ENCODE measurements at places on chromosomes 7 and 10.

GRCh38 chr10:123986736-123987135 is 95.1 kb upstream of the CPXM2 start:
- DNase-seq = no peak

DNA sequence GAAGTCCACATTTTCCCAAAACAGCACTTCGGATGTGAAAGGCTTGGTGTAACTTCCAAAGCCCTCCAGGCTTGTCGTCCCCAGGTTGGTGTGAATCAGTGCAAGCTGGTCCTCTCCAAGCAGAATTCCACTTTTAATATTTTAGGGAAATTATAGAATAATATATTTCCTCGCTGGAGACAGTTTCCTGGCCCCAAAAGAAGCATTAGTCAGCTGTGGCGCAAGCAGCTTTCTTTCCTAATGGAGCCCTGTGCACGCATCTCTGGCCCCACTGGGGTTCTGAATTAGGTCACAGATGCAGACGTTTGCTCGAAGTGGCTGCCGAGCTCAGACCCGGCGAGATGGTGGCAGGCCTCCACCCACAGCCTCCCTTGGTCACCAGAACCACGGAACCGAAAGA is 33.3 kb upstream of the MNX1 start:
- DNase-seq = no peak

DNA sequence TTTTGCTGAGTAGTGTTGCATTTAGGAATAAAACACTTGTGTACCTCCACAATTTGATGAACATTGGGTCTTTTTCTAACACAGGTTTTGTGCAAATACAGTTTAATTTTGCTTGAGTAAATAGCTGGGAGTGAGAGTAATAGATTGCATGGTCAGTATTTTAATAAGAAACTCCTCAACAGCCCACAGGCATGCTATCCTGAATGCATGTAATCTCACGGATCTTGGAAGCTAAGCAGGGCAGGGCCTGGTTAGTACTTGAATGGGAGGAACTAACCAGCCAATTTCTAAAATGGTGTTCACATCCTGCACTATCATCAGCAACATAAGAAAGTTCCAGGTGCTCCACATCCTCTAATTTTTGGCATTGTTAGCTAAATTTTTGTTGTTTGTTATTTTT is 685.4 kb upstream of the MBL2 start:
- DNase-seq = no peak

- no peak for DNase-seq
These were observed 51.0 kb downstream of the RALA start for GRCh38 chr7:39674406-39674805.

GRCh38 chr7:21193895-21194294 is 234.0 kb upstream of the SP4 start:
- DNase-seq = no peak

GRCh38 chr10:101631821-101632475 is 43.8 kb downstream of the DPCD start:
- no peak for DNase-seq

DNA sequence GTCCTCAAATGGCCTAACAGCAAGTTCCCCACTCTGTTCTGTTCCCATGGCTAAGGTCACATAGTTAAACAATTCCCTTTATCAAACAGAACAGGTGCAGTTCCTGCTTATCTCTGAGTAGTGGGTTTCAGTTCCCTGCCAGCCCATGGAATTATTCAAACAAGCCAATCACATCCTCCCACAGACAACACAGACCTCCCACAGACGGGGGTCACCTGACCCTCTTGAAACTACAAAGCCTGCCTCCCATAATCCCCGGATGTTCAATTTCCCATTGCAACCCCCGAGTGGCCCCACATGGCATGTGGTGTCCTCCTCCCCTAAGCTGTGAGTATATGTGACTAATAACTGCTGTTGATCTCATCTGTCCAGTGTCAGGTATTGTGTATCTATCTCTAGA is 64.1 kb downstream of the TMEM168 start:
- DNase-seq = no peak

GRCh38 chr7:81195033-81195432 is 276.2 kb upstream of the SEMA3C start:
- DNase-seq = no peak

- DNase-seq = no peak
These were observed 307.8 kb downstream of the GPAM start for GRCh38 chr10:111875725-111876124.

DNA sequence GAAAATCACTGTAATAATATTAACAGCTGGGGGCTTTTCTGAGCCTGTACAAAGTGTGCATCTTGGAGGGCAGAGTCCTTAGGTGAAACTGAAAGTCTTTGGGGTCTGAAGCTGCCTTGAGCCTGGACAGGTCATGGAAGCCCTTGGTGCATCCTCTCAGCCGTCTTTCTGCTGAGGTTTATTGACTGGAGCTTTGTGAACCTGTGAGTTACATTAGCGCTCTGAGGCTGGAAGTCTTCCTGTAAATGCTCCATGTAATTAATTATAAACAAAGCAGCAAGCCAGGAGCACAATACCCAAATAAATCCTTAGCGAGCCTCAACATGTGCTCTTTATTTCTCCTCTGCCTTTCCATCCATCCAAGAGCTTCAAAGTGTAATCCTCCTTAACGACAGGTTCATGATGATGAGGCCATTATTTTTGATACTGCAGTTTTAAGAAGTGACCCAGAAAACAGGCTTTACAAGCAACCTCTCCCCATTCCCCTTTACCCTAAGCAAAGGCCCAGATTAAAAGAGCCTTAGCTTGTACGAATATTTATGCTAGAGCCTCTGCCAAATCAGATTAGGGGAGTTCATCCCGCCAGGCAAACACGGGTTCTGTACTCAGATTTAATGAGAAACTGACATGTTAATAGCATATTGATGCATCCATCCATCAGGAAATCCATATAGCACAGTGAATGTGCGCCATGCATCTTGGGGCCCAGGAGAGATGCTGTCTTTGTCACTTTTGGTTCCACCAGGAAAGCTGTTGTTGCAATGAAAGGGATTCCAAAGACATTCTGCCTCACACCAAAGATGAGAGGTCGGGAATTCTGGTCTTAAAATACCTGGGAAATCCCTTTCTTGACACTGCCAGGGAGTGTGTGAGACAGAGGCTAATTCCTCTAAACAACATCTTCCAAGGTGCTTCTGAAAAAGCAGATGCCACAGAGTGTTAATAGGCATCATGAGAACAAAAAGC is 118.1 kb downstream of the ANLN start:
- DNase-seq = no peak

DNA sequence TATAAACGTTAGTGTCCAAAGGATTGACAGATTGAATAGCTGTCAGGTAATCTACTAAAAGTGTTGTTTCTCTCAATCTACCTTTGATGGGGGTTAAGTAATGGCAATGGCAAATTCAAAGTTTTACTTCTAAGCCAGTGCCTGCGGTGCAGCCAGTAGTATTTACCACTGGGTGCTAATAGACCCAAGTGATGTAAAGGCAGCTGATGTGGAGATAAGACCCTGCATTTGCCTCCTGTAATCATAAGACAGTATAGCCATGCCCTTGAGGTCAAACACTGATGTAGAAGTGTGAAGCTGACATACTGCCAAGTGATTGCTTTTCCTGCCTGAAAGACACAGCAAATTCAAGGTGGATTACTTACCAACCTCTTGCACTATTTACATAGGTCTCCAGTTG is 572.0 kb downstream of the GRID1 start:
- DNase-seq = no peak

DNA sequence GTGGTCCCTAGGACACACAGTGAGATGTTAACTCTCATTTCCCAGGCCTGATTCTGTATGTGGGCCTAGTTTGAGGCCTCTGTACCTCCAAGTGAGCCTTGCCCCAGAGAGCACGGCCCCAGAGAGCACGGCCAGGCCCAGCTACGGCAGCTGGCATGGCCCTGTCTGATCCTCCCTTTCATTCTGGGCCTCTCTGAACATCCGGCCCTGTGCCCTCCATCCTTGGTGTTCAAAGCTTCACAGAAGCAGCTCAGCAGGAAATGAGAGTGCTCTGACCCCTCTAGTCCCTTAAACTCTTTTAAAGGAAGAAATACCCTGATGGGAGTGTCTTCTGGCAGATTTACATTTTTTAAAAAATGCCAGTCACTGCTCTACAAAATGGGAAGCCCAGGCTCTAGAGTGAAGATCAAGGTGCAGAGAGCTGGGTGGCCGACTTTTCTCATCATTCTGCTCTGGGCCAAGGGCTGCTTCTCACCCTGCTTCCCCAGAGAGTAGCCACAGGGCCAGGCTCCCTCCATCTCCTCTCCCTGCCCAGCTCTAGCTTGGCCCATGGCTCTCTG is 171.9 kb downstream of the RPS24 start:
- no peak for DNase-seq

- no peak for DNase-seq
These were observed 795.9 kb upstream of the IGFBP3 start for GRCh38 chr7:46716926-46717325.

DNA sequence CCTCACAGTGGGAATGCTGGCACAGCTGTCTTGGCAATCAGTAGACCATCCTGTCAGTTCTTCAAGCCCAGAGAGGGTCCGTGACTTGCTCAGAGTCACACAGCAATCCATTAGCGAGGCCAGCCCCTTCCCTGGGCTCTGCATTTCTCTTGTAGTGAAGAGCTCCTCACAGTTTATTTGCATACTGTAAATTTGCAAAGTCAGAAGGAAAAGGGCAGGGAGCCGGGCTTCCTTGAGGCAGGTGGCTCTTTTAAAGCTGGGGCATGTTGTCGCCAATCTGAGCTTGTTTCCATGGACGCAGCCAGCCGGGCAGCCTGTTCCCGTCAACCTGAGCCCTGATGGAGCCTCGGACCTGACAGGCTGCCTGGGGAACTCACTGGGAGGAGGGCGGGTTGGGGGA is 123.4 kb downstream of the CUX1 start:
- DNase-seq = no peak

DNA sequence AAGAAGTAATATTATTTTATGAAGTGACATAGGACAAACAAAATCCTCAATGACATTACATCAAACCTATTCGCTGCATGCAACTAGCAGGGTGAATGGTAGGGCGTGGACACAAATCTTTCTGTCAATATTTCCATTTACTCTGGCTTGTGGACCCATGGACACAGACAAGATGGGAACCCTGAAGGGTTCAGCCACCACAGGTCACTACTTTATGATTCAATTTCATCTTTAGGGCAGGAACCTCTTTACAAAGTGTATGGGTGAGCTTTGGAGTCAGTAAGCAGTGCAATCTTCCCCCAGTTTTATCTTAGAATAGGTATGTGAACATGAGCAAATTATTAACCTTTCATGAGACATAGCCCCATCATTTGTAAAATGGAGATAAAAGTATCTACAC is 982.4 kb upstream of the LRRTM3 start:
- no peak for DNase-seq

DNA sequence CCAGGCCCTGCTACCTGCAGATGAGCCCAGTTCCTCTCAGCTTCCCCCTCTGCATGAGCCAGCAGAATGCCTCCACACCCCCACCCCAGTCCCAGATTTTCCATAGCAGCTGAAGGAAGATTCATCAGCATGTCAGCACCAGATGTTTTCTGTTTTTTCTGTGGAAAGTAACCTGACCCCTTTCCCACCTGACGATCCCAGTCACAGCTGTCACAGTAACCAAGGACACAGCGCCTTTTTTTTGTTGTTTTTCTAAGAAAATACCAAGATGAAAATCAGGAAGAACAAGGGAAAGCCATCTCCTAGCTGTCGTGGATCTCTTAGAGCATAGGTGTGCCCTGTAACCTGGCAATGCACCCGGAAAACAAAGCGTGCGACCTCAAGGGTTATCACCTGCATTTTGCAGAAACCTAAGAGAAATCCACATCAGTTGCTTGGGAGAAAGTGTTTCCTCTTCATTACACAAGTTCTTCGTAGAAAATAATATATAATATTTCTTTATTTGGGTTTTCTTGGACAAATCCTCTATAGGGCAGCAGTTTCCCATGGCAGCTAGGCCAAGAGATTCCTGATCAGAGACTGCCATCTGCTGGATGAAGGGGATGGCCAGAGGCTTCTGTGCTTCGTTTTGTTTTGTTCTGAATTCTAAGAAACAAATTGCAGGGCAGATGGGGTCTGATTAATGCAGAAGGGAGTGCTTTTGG is 401.9 kb downstream of the TNS3 start:
- DNase-seq = peak; percentile 19

DNA sequence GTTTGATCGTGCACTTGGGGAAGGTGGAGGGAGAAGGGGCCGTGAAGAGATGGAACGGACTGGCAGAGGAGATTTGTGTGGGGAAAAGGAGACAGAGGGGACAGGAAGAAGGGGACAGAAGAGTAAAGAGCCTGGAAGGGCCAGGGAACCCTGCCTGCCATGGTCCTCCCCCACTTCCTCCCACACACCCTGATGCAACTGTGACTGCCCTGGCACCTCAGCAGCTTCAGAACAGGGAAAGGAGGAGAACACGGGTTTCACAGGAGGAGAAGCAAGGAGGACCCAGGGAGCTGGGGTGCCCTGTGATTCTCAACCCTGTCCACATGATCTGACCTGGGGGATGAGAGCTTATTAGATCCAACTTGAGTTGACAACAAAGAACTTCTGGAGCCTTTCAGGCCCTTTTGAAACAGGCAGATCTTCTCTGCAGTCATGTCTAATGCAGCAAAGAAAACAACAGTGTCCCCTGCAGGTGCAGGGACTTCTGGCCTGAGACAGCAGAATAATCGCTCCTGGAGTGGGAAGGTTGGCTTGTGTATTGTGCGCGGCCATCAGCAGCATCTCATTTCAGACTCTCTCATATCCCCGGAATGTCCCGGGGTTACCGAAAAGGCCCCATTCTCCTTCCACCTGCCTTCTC is 421.6 kb downstream of the PAXIP1 start:
- DNase-seq = no peak

DNA sequence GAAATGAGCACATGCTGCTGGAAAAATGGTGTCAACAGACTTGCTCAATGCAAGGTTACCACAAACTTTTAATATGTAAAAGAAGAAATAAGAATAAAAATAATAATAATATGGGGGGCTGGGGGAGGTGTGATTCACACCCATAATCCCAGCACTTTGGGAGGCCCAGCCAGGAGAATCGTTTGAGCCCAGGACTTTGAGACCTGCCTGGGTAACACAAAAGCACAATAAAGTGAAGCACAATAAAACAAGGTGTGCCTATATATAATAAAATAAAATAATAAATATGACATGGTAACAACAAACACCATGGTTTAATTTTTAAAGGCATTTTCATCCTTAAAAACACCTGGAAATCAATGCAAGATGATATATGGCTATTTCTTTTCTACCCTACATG is 25.1 kb downstream of the EIF3A start:
- no peak for DNase-seq
